ENCODE measurements at places on chromosomes 12 and 14. TPM values are rescaled to one million over a fixed set of nuclear protein-coding genes. Genes with fewer than 3 reads are reported as not detected.

DNA sequence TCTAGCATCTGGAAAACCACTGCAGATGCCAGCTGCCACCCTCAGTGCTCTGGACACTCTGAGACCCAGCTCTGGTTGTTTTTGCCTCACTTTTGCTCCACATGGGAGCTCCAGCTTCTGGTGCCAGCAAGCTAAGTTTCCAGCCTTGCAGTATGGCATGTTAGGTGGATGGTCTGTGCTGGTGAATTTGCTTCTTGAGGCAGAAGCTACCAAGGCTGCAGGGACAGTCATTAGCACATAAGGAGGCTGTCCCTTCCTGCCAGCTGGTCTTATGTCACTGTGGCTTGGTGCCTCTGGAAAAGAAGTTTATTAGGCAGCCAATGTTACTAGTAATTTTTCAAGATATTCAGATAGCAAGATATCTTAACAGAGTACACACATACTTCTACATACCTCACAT lies 64.2 kb upstream of the CSRP2 start:
- DNase-seq, result no peak

- no peak for DNase-seq
Observed at GRCh38 chr12:115088328-115088994, 404.5 kb upstream of the TBX3 start.

GRCh38 chr14:22764382-22764781 lies 2.1 kb upstream of the OXA1L start:
- no peak for DNase-seq

- no peak for DNase-seq
Observed at GRCh38 chr14:88695870-88696269, 96.9 kb downstream of the EML5 start.

DNA sequence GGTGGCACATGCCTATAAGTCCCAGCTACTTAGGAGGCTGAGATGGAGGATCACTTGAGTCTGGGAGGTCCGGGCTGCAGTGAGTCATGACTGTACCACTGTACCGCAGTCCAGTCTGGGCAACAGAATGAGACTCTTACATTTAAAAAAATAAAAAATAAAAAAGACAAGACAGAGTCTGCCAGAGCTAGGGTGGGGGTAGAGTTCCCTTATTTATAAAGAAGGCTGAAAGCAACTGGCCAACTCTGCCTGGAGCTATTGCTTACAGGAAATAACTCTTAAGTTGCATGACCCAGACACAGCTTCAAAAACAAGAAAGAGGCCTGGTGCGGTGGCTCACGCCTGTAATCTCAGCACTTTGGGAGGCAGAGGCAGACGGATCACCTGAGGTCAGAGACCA lies 31.5 kb downstream of the NUMB start:
- DNase-seq, result peak; percentile 73

KRT5 gene
- total RNA-seq, result not detected

DNA sequence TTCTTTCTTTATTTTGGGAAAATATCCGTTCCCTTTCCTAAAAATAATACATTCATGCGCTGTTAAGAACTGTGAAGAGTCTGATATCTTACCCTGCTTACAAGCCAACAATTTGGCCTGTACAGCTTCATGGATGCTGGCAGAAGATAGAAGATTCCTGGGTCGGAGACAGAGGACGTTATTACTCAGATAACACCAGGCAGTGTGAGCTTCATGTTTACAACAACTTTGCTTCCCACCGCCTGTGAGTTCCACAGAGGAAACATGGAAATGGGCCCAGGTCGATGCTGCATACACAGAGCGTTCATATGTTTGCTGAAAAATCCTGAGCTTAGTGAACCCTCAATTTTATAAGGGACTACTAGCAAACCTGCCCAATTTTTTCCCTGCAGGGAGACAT lies 705.6 kb upstream of the SEL1L start:
- DNase-seq, result no peak

- DNase-seq, result peak; percentile 15
Observed at GRCh38 chr12:22262309-22262708, 72.2 kb downstream of the ST8SIA1 start.

PLBD1 gene
- total RNA-seq, result 3.4 TPM

- DNase-seq, result no peak
Observed at GRCh38 chr12:30548203-30548602, 147.5 kb downstream of the IPO8 start.

SLC25A47 gene
- not detected for total RNA-seq

TNFRSF1A gene
- 146 TPM for total RNA-seq

GRCh38 chr12:16048511-16048910 lies 137.4 kb downstream of the DERA start:
- no peak for DNase-seq

DNA sequence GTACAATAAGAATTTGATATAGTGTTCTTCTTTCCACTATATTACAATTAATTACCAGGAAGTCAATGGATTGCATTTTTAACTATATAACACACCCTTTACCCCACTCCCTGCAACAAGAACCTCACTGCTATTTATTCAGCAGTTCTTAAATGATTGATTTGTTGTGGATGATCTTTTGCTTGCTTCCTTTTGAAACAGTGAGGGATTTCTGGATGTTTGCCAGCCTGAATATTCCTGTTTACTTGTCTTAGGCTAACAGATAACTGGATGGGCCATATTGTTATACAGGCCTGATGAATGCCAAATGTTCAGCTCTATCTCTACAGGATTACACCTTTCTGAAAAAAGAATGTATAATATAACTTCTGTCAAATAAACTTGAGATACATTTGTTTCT lies 497.6 kb downstream of the APAF1 start:
- no peak for DNase-seq

RPGRIP1 gene
- total RNA-seq, result not detected

DNA sequence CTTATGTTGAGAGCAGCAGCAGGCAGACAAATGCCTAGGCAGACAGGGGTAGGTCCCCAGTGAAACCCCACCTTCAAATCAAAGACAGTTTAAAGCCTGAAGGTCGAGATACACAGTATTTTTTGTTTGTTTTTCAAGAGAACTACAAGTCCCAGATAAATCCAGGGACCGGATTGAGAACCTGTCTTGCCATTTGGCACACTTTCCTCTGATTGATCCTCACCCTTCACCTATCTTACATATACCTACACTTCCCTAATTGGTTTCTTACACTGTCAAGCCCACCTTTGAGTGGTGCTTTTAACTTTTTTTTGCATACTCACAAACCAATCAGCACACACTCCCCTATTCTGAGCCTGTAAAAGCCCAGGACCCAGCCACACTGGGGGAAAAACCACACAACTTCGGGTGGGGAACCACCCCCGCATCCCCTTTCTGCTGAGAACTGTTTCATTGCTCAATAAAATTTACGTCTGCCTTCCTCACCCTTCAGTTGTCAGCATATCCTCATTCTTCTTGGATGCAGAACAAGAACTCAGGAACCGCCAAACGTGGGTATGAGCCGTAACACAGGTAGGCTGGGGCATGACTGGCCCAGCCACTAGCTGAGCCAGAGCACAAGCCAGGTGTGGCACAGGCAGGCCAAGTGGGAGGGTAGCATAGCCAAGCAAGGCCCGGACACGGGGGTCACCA lies 11.1 kb downstream of the DICER1 start:
- DNase-seq, result no peak

LLPH gene
- total RNA-seq, result 5.9 TPM

DAD1 gene
- 564 TPM for total RNA-seq

PAH gene
- not detected for total RNA-seq

DNA sequence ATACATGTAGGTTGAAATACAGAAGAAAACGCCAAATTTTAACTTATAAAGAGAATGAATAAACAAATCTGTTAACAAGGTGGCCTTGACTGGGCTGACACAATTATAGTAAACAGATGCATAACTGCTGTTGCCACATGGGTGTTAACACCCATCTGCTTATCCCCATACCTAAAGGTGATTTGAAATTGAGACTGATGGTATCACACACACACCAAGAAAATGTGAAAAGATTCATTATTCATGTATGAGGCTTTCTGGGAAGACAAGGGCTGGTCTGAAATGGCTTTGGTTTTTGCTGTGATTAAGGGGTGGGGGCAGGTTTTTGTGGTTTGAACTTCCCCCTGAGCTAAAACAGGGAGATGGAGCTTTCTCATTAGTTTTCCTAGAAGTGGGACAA lies 156.6 kb downstream of the SYT10 start:
- no peak for DNase-seq

KRT77 gene
- total RNA-seq, result not detected

SLC7A8 gene
- total RNA-seq, result 11.7 TPM

KRT6B gene
- not detected for total RNA-seq

GRCh38 chr14:77372304-77372841 lies 4.5 kb downstream of the TMED8 start:
- DNase-seq, result peak; percentile 3

DNA sequence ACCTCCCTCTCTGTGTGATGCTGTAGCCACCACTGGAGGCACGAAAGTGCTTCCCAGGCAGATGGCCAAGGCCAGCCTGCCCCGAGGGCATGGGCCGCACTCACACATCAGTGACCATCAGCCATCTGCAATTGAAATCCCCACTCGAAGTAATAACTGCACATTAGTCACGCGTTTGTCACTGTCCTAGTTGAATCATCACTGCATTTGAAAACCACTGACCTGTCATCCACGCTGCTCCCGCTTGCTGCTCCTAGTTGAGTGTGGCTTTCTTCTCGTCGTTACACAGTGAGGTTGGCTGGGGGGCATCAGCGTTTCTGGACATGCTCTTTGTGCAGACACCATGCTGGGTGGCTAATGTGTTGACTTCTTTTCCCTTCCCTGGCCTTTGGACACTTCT lies 176.1 kb downstream of the ADGRD1 start:
- no peak for DNase-seq

P2RX2 gene
- not detected for total RNA-seq

GRCh38 chr12:32533971-32534590 lies 134.7 kb downstream of the FGD4 start:
- DNase-seq, result peak; percentile 87

- DNase-seq, result peak; percentile 74
Observed at GRCh38 chr12:9634177-9634803, 26.6 kb upstream of the KLRB1 start.

GRCh38 chr12:113854385-113855142 lies 111.6 kb downstream of the RBM19 start:
- DNase-seq, result no peak

TMEM119 gene
- 164 TPM for total RNA-seq

DNA sequence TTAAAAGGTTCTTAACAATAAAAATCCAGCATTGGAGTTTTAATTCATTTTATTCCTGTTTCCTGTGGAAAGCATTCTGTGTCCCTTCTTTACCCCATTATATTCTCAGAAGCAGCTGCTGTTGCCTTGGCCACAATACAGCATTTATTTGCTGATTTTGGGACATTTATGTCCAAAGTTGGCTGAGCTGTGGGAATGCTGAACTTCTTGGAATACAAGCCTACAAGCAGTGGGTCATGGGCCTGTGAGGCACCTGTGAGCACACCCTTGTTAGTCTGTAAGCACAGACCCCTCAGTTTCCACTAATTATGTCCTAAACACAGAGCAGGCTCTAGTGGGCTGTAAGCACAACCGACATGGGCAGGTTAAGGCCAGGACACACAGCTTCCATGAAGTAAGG lies 122.2 kb upstream of the IGF1 start:
- no peak for DNase-seq

GRCh38 chr12:6961278-6961694 lies 9.2 kb downstream of the PHB2 start:
- no peak for DNase-seq

DNA sequence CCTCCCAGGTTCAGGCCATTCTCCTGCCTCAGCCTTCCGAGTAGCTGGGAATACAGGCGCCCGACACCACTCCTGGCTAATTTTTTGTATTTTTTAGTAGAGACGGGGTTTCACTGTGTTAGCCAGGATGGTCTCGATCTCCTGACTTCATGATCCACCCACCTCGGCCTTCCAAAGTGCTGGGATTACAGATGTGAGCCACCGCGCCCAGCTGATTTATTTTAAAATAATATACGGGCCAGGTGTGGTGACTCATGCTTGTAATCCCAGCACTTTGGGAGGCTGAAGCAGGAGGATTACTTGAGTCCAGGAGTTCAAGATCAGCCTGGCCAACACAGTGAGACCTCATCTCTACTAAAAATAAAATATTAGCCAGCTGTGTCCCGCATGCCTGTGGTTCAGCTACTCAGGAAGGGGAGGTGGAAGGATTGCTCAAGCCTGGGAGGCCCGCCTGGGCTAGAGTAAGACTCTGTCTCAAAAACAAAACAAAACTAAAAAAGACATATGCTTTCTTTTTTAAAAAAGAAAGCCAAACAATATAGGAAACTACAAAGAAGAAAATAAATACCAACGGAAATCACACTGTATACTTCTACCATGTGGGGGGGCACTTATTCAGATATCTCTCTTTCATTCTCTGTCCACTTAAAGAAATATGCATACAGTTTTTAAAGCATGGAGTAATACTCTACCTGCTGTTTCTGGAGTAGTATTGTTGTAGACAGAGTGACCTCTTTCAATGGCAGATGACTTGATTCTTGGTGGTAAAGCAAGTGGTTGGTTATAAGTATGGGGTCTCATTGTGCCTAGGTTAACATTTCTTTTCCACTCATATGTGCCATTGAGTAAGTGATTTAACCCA lies 930 bp upstream of the MIA2 start:
- DNase-seq, result peak; percentile 83

DNA sequence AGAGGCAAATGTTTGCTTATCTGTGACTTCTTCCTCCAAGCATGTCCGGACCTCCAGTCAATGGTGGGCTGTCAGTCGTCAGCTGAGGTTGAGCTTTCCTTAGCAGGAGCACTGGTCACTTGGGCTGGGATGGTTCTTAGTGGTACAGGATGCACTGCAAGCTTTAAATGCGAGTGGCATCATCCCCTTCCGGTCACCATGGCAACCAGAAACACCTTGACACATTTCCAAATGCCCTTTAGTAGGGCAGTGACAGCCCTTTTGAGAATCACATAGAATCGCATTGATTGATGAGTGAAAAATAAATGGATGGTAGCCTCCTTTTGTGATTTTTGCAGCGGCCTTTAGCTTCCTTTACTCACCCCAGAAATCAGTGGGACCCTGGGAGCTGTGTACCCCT lies 24.1 kb downstream of the NTF3 start:
- no peak for DNase-seq

DNA sequence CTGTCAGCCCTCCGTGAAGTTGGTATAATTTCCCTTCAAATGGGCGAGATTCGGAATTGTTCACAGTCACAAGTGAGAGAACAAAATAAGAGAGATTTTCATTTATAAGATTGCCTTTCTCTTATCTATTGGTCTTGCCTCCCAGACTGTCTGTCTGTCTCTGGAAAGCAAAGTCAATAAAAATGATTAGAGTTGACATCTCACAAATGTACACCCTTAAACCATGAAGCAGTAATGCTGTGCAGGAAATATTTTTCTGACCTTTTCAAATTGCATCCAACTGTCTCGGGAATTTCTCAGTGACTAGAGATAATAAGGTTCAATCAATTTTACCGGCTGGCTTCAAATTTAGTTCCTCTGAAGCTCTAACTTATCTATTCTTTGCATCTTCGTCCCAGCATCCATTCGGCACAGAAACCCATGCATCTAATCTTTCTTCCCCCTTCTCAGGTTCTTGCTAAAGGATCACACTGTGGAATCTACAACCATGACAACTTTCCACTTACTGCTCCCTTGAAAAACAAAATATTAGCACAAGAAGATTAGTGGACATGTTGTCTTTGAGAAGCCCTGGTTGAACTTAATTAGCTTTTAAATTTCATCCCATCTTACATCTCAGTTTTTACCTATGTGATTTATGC lies 93.1 kb downstream of the RMST start:
- no peak for DNase-seq

Data from fibroblast of the aortic adventitia (primary cell).